Fibroblast of villous mesenchyme (primary cell): ENCODE measurements at places on chromosomes 5 and 9. TPM values are rescaled to one million over a fixed set of nuclear protein-coding genes. Genes with fewer than 3 reads are reported as not detected.

Gene PCA3
- total RNA-seq, result under 0.01 TPM in 1 of 2 replicates, not detected in the other

Gene ALDH1A1
- 161 and 450 TPM in 2 replicates for total RNA-seq

Gene HRCT1
- total RNA-seq, result 0.43 and 0.97 TPM in 2 replicates

Gene TRUB2
- total RNA-seq, result 17.7 and 20.6 TPM in 2 replicates

Gene STOML2
- total RNA-seq, result 169 and 193 TPM in 2 replicates

Gene PRRC2B
- total RNA-seq, result 79.2 and 92.8 TPM in 2 replicates

Gene FAM163B
- not detected in 2 replicates for total RNA-seq

Gene KCNN2
- 0.64 and 2.6 TPM in 2 replicates for total RNA-seq

DNA sequence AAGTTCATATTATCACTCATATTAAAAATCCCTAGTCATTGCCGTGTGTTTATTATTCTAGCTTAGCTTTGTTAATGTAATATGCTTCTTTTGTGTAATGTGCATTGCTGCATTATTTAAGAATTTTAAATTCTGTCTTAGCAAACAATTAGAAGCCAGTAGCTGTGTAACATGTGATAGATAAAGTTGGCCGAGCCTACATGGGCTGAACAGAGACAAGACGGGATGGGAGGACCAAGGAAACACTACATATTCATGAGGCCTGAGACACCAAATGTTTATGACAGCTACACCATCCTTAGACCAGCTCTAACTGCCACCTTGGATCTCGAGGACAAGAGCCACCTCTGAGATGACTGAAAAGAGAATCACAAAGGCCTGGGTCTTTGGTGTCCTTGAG lies 51.0 kb upstream of the COL15A1 start:
- no peak for DNase-seq

DNA sequence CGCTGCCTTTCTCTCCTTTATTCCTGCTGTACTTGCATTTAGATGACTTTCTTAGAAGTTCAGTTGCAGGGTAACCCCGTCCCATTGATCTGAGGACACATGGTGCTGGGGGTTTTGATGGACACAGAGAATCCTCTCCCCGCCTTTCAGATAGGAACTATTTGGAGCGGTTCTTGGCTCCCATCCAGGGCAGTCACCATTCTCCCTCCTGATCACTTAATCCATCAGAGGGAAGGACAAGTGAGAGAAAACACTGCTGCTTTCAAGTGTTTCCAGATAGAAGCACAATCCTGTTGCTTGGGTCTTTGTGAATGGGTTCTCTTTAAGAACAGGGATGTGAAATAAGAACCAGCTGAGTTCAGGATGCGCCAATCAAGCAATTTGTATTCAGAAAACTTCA lies 85.2 kb downstream of the IRX1 start:
- no peak for DNase-seq

GRCh38 chr9:86839522-86839921 lies 107.8 kb downstream of the GAS1 start:
- no peak for DNase-seq

- no peak for DNase-seq
These were observed 133.7 kb downstream of the NMUR2 start for GRCh38 chr5:152271420-152271819.

- no peak for DNase-seq
These were observed 67.5 kb downstream of the SPEF2 start for GRCh38 chr5:35685161-35685560.

- DNase-seq, result no peak
These were observed 21.3 kb downstream of the WWC1 start for GRCh38 chr5:168312606-168313295.

- DNase-seq, result no peak
These were observed 12.2 kb upstream of the HMGCR start for GRCh38 chr5:75324791-75325190.

GRCh38 chr5:179794171-179794570 lies 385 bp downstream of the LTC4S start:
- DNase-seq, result no peak

DNA sequence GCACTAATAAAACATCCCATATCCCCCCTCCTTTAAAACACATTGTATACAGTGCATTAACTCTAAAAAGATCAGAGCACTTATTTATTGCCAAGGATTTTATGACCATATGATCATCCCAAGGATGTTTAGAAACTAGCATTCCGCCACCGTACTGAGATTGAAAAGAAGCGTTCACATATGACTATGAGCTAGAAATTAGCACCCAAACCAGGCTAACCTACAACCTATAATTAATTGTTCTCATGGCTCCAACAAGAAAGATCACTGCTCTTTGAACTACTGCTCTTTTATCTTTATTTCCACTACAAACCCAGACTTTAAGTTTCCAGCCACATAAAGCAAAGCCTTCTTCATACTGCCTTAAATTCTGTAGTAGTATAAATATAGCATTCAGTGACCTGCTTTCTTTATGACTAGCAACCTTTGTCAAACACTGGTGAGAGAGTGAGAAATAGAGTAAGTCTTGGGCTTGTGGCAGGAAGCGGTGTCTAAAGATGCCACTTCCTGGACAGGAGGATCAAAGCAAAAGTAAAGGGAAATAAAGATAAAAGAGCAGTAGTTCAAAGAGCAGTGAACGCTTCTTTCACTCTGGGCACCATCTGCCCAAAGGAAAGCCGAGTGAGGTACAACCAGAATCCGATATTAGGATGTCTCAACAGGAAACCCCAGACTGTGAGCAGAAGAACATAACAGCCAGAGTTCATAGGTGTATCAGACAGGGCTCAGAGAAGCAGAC lies 151.1 kb upstream of the ERCC6L2 start:
- DNase-seq, result no peak

DNA sequence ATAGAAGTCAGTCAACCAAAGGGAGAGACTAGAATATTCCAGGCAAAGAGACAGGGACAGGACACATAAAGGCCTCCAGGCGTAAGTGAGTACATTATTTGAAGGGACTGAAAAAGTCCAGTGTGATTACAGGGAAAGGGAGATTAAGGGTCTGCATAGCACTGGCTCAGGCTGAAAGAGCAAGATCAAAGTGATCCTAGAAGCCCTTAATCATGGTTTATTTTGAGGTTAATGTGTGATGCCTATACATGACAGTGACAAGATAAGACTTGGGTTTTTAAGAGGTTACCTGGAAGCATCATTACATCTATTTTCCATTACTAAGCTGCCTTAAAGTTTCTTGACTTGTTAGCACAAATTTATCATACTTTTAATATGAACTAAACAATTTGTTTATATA lies 25.8 kb downstream of the LMBRD2 start:
- DNase-seq, result no peak

GRCh38 chr5:19240170-19240569 lies 747.8 kb downstream of the CDH18 start:
- peak; percentile 0 for DNase-seq

GRCh38 chr5:173772384-173773059 lies 115.6 kb upstream of the CPEB4 start:
- peak; percentile 37 for DNase-seq

GRCh38 chr5:178403956-178404600 lies 171.5 kb upstream of the PHYKPL start:
- DNase-seq, result no peak

DNA sequence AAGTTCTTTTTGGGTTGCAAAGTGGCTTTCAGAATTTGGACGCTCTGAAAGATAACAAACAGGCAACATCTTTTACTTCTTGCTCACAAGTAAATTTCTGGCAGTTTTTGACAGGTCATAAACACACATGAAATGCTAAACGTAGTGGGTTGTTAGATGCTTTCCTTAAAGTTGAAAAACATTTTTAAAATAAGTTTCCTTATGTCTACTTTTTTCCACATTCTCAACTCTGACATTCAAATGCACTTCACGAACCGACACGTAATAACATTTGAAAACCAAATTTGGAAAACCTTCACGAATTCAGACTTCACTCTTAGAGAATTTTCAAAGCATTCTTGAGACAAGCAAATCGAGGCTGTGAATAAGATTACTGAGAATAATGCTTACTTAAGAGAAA lies 26.9 kb downstream of the MTX3 start:
- no peak for DNase-seq

DNA sequence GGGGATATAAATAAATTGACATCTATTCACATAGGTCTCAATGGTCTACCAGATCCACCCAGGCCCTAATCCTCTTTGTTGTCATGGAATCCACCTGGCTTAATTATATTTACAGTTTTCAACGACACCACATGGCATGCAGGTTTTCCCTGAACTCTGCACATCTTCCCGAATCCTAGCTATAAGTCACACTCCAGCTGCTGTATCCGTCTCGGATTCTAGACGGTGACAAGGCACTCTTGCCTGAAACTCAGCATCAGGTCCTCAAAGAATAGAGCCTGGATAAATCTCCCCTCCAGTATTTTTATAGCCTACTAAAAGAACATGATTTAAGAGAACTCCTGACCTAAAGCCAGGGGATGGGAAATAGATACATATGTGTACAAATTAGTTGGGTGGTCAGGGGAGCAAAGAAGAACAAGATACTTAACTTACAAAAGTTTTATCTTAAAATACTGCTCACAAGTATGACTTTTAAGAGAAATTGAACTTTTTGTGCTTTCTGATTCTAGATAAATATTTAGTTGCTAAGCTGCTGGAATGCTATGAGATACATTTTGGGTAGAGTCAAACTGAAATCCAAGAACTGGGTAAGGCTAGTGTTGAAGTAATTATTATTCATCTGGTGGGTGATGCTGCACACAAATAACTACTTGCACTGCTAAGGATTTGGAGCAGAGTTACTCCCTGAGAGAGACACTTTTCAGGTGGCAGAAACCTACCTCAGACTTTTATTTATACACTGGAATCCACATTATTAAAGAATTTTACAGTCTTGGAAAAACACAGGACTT lies 187.3 kb downstream of the EFNA5 start:
- DNase-seq, result no peak

DNA sequence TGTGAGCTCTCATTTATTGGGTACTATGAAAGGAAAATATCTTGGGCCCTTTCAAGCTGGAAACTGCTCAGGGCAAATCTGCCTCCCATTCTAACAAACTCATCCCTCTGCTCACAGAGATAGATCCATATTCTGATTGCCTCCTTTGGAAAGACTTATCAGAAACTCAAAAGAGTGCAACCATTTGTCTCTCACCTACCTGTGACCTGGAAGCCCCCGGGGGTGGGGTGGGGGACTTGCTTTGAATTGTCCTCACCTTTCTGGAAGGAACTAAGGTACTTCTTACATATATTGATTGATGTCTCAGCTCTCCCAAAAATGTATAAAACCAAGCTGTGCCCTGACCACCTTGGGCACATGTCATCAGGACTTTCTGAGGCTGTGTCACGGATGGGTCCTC lies 125.3 kb downstream of the ATP10B start:
- no peak for DNase-seq

GRCh38 chr9:26261503-26262330 lies 583.5 kb upstream of the TUSC1 start:
- DNase-seq, result peak; percentile 53

DNA sequence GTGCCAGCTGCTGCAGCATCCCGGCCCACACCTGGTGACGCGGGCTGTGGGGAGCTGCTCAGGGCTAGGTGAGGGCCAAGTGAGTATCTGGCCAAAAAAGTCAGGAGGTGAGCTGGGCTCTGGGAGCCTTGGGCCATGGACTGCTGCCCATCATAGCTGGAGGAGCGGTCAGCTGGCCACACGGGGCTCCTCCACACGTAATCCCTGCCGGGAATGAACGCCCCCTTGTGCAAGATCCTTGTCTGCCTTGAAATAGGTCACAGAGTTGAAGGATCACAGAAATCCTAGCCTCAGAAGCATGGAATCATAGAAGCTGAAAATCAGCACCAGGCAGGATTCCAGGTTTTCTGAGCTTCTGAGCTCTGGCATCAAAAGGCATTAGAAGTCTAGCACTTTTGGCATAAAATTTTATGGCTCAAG lies 16.8 kb upstream of the COL27A1 start:
- DNase-seq, result peak; percentile 78
